Pons (tissue), 1 donor: ENCODE measurements at places on chromosomes 5 and 9.

DNA sequence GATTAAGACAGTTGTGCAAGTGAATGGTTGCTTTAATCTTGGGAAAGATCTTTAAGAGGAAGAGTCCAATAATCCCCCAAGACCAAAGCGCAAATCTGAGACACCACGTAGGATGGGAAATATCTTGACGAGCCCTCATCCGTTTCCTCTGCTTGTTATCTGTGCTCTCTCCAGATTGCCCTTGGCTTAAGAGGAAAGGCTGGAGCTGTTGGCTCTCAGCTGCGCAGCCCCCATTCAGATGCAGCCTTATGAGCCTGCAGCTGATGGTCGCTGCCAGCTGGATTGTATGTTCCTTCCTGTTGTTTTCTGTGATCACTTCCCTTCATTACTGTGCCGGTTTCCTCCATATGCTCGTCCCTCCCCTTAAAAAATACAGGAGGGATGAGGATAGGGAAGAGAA lies 47.7 kb downstream of the PWWP2A start:
- DNase-seq: peak; percentile 31

DNA sequence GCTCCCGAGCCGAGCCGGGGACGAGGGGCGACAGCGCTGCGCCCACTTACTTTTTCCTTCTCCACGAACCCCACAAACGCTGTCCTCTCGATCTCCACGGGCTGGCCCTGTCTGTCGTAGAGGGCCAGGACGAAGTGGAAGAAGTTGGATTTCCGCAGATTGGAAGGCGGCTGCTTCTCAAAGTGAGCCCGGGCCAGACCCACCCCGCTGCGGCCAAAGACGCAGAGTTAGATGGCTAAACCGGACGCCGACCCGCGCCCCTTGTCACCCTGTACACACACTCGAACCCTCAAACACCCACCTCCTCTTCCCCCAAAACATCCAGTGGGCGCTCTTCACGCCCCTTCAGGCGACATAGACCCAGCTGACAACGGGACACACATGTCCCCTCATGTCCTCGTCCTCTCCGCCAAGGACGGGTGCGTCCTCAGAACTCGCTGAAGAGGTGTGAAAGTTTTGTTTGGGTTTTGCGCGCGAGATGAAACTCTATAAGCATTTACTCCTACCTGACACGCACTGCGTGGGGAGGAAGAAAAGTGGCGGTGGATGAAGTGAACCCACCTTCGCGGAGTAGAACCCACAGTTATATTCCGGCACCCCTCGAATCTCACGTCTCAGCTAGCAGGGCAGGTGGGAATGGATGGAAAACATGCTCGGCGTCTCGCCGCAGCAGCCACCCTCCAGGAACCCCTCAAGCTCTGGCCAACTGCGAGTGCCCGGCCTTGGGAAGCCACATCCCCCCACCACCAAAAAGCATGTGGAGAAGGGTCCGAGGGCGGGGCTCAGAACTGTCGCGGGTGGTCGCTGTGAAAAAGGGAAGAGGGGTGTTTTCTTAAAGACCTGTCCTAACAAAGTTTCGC lies 2.6 kb downstream of the EBF1 start:
- no peak for DNase-seq

DNA sequence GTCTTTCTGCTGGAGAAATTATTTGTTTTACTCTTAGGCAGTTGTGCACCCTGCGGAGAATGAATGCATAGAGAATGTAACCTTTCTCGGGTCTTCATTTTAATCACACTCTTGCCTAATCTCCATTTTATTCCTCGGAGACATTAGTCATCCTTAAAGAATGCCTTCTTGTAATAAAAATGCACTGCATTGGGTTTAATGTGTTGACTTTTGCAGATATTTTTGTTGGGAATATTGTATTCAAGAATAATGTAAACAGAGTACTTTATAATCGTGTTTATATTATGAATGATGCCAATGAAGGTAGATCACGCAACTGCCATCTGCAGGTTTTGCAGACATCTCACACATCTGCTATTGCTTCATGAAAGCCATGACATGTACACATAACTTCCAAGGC lies 1093.9 kb upstream of the CDH6 start:
- no peak for DNase-seq

- DNase-seq: no peak
Observed at GRCh38 chr5:164818445-164818844, 1313.0 kb downstream of the MAT2B start.

- no peak for DNase-seq
Observed at GRCh38 chr5:97338729-97339128, 155.7 kb upstream of the RIOK2 start.

GRCh38 chr5:132222649-132223038 lies 5.0 kb downstream of the P4HA2 start:
- no peak for DNase-seq

GRCh38 chr9:13988944-13989343 lies 325.0 kb downstream of the NFIB start:
- DNase-seq: no peak

DNA sequence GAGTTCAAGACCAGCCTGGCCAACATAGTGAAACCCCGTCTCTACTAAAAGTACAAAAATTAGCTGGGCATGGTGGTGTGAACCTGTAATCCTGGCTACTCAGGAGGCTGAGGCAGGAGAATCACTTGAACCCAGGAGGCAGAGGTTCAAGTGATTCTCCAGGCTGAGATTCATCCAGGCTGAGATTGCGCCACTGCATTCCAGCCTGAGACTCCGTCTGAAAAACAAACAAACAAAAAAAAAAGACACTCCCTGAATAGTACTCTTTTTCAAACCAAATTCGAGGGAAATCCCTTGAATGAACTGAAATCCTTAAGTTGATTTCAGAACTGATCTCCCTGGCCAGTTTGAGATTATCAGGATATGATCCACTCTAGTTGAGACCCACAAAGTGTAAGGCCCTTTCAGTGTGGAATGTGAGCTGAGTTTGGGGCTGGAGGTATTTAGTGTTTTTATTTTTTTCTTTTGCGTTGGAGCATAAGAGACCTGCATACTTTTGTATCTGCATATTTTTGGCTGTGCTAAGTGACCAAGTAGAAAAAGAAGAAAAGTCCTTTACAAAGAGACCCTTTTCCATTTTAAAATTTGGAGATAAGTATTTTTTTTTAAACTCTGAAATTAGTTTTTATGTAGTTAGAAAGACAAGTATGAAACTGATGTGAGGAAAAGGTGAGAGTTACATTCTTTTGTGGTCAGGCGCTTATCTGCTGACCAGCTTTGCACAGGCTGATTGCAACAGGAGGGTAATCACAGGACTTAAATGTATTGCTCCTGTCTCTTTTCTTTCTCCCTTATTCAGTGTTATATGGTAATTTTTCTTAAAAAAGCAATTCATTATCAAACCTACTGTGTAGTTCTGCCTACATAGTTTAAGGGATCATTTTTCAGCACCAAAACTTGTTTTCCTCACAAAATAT lies 42.9 kb downstream of the TMEFF1 start:
- DNase-seq: no peak

- no peak for DNase-seq
Observed at GRCh38 chr5:168591302-168592013, 12.3 kb upstream of the PANK3 start.

- DNase-seq: no peak
Observed at GRCh38 chr5:10288592-10289219, 19.0 kb downstream of the CMBL start.

DNA sequence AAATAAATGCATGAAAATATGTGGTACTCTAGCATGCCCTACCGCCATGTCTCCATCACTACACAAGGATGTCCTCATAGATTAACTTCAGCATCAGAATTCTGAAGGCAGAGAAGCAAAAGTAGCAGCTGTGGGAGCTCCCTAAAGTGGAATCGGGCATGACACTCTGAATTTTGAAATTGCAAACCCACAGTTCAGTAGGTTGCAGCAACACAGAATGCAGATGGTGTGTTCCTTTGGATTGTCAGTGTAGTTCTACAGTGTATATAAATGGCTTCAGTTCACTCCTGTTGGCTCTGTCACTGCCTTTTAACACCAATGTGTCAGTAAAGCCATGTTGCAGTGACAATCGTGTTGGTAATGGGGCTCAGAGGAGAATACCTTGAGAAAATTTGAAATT lies 973.6 kb upstream of the WWC1 start:
- no peak for DNase-seq

DNA sequence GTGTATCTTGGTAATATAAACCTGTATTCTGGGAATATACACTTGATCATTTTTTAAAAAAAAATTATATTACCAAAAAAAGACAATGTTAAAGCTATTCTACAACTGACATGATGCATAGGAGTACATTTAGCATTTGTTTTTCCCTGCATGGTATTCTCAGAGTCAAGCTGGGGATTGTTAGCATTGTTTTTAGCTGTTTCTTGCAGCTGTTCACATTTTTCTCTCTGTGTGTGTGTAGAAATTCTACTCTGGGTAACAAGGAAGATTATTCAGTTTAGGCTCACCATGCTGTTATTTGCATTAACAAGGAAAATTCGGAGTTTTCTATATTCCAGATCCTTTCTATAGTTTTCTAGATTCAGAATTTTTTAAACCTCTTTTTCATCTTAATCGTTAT lies 62.2 kb downstream of the ADAMTS16 start:
- no peak for DNase-seq

- no peak for DNase-seq
Observed at GRCh38 chr5:40172721-40173120, 507.0 kb upstream of the PTGER4 start.

DNA sequence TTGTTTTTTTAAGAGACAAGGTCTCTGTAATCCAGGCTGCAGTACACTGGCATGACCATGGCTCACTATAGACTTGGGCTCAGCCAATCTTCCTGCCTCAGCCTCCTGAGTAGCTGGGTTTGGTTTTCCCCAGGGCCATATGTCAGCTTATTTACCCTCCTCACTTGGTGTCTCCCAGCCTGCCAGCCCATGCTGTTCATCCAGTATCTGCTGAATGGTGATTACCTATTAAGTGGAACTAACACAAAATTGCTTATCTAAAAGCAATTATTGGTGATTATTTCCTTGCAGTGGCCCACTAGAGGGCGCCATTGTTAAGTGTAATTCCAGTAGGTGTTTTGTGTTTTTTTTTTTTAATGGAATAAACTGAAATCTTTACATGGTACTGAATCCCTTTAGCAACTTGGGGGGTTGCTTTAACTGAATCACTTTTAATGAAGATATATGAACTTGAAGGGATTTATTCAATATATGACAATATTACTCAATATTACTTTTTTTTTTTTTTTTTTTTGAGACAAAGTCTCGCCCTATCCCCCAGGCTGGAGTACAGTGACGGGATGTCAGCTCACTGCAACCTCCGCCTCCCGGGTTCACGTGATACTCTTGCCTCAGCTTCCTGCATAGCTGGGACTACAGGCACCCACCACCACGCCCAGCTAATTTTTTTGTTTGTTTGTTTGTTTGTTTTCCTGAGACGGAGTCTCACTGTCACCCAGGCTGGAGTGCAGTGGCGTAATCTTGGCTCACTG lies 13.8 kb downstream of the EXOSC2 start:
- DNase-seq: peak; percentile 59
